NCI-H69 (cell line): ENCODE measurements at places on chromosomes 7 and 10.

DNA sequence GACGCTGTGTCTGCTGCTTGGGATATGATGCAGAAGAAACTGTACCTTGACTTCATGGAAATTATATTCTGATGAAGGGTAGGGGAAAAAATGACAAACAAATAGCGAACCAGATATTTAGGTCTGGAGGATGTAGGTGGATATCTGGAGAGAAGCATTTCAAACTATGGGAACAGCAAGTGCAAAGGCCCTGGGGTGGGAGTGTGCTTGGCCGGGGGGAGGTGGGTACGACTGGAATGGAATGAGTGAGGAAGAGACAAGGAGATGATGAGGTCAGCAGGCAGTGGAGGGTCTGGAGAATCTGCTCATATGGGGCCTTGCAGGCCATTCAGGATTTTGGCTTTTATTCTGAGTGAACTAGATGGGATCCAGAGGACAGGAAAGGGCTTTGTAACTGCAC, 65.2 kb downstream of the TLL2 start:
- no peak for DNase-seq

- no peak for DNase-seq
Measured at GRCh38 chr7:48217753-48218152, 46.5 kb downstream of the ABCA13 start.

- peak; percentile 83 for DNase-seq
Measured at GRCh38 chr10:35795131-35795824, 153.2 kb upstream of the FZD8 start.

GRCh38 chr10:34761453-34761852, 53.6 kb downstream of the PARD3 start:
- DNase-seq: no peak

DNA sequence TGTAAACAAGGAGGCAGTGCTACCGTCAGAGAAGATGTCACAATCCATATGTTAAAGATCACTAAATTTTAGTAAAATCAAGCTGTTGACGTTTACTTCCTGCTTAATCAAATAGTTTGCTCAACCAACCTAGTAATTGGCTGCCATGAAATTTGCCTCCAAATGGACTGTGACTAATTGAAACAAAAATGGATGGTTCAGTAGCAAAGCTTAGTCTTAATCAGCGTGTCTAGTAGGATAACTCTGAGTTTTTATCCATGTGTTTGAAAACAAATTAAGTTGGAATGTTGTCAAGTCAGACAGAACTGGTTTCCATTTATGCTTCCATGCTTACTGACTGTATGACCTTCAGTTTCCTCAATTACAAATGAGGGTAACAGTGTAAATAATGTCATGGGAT, 1456.7 kb upstream of the CELF2 start:
- no peak for DNase-seq

DNA sequence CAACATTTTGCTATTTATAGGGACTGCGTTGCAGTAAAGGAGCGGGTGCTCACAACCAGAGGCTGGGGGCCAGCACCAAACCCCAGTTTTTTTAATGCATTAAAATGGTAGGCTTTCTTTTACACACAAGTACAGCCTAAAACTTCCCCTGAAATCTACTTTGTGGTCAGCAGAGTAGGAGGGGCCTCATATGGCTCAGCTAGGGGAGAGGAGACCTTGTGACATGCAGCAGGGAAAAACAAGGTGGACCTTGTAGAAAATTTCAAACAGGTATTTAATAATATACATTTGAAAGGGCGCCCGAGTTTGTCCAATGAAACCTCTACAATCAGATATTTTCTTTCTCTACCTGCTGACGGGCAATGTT, 1.4 kb downstream of the CCDC136 start:
- no peak for DNase-seq

DNA sequence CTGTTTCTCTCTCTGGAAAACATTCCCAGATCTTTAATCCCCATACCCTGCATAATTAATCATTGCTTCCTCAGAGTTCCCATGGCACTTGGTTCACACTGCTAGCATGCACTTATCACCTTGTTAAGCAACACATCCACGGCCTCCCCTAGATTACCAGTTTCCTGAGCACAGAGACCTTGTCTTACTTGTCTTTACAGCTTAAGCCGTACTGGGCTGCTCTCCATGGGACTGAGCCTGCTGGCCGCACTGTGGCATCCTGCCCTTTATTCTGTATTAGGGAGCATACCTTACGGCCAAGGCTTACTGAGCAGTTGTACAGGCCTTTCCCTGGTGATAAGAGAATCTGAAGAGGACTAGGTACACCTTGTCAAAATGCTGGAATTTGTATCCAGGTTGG, 190.2 kb downstream of the REEP3 start:
- DNase-seq: peak; percentile 8

GRCh38 chr7:42174391-42174912, 62.6 kb downstream of the GLI3 start:
- DNase-seq: no peak

DNA sequence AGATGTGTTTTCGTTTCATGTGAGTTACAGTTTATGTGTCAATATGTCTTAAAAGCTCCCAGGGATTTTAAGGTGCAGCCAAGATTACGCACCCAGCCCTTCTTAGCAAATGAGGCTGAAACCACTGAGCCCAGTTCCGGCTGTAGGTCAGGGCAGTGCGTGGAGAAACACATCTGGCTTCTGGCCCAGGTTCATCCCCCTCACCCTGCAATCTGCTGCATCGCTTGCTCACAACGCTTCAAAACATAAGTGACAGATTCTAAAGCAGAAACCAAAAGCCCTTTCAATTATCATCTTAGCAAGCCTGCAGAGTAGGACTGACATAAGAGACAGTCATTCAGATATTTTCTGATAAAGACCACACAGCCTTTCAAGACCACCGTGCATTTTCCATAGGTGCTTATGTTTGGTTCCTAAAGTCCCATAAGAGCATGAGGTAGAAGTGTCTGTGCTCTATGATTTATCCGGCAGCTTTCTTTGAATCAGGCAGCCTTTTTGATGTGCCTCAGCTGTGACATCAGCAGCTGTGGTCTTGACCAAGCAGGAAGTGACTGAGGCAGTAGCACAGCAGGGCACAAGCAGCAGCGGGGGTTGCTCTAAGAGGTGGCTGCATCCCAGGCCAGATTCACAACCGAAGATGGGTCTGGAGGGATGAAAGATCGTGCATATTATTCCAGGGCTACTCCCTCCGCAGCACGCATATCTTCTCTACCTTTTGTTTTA, 72.1 kb upstream of the LYZL2 start:
- DNase-seq: no peak

GRCh38 chr10:88765816-88766215, 6.0 kb downstream of the LIPN start:
- DNase-seq: no peak

- peak; percentile 25 for DNase-seq
Measured at GRCh38 chr7:129877146-129877792, 75.5 kb downstream of the UBE2H start.

GRCh38 chr10:90470966-90471365, 386.9 kb downstream of the HTR7 start:
- no peak for DNase-seq

GRCh38 chr10:25300073-25300472, 125.3 kb downstream of the GPR158 start:
- DNase-seq: no peak

DNA sequence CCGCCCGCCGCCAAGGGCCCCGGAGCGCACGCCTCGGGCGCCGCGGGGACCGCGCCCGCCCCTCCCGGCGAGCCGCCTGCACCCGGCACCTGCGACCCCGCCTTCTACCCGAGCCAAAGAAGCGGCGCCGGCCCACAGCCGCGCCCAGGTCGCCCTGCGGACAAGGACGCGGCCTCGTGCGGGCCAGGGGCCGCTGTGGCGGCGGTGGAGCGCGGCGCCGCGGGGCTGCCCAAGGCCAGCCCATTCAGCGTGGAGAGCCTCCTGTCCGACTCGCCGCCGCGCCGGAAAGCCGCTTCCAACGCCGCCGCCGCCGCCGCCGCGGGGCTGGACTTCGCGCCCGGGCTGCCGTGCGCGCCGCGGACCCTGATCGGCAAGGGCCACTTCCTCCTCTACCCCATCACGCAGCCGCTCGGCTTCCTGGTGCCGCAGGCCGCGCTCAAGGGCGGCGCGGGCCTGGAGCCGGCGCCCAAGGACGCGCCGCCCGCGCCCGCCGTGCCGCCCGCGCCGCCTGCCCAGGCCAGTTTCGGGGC, 3.5 kb downstream of the UNCX start:
- peak; percentile 47 for DNase-seq

DNA sequence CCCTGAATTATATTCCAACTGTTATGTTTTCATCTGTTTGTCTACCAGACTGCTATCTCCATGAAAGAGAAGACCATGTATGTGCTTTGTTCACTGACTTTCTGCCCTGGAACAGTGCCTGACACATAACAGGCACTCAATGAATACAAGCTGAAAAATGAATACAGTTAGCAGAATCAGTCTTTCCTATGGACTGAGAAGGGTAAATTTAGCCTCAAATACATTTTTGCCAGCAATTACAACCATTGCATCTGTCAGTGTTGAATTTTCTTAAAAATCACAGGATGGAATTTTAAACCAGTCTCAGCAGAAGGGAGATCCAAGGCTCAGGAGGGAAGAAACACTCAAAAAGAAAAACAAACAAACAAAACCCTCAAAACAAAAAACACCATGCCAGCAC, 1018.1 kb downstream of the XPNPEP1 start:
- no peak for DNase-seq

DNA sequence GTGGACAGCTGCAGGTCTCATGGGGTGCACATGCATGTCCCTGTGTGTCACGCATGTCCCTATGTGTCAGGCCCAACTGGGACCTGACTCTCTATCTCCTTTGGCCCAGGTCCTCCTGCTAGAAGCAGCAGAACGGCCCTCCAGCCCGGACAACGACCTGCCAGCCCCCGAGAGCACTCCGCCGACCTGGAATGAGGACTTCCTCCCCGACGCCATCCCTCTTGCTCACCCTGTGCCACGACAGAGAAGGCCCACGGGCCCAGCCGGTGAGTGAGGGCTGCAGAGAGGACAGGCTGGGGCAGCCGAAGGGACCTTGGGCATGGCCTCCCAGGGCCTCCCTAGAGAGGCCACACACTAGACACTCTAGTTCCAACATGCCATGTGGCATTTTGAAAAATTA, 89.3 kb downstream of the MYL10 start:
- no peak for DNase-seq

DNA sequence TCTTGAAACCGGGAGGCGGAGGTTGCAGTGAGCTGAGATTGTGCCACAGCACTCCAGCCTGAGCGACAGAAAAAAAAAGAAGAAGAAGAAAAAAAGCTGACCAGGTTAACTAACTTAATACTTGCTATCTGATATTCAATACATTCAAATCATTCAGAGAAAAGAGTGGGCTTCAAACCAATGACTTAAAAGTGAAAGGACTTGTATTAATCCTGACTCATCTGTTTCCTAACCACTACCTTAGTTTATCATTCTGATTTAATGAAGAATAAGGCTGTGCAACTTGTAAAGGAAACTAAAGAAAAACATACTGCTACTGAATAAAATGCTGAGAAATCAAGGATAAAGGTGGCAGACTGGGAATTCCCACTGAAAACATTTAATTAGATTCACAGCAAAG, 128.4 kb downstream of the NRBF2 start:
- no peak for DNase-seq

DNA sequence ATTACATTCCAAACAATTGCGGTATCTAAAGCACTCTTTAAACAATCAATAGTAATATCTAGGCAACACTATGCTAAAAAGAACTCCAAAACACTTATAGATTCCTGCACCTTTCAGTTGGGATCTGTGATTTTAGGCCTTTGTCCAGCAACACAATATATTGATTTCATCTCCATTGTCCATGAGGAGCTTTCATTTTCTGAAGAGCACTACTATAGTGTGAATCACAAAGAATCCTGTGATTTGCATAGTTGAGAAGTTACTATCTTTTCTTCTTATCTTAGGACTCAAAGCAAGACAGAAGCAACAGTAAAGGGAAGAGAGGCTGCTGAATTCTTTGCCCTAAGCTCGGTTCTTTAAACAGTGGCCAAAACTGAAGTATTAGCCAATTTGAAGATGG, 846.8 kb downstream of the IPMK start:
- DNase-seq: no peak

GRCh38 chr10:103732339-103733044, 122.9 kb downstream of the SH3PXD2A start:
- no peak for DNase-seq

DNA sequence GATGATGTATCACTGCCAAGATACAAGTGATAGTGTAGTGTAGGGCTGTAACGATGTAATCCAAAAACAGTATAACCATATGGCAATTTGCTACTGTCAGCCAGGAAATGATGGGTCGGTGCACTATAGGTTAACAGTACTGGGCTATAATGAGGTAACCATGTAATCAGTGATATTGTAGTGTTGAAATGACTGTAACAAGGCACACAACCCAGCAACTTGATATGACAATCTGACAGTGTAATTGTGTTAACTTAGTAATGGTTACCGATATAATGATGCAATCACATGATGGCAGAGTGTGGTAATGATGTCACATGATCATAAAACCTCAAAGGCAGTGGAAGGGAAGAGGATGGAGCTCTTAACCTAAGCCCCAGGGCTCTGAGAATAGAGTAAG, 73.8 kb upstream of the SLF2 start:
- DNase-seq: no peak

GRCh38 chr10:132557696-132558515, 20.3 kb downstream of the INPP5A start:
- no peak for DNase-seq

DNA sequence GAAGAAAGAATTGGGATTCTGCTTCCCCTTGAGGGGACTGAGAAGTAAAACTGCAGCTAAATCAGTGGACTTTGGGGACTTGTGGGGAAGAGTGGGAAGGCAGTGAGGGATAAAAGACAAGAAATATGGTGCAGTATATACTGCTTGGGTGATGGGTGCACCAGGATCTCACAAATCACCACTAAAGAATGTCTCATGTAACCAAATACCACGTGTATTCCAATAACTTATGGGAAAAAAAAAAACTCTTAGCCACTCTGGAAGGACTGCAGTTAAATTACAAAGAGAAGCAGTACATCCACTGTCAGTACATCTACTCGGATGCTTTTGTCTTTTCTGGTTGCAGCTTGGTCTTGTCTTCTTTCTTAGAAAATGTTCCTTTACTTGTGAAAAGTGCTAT, 27.4 kb upstream of the GOT1 start:
- no peak for DNase-seq

DNA sequence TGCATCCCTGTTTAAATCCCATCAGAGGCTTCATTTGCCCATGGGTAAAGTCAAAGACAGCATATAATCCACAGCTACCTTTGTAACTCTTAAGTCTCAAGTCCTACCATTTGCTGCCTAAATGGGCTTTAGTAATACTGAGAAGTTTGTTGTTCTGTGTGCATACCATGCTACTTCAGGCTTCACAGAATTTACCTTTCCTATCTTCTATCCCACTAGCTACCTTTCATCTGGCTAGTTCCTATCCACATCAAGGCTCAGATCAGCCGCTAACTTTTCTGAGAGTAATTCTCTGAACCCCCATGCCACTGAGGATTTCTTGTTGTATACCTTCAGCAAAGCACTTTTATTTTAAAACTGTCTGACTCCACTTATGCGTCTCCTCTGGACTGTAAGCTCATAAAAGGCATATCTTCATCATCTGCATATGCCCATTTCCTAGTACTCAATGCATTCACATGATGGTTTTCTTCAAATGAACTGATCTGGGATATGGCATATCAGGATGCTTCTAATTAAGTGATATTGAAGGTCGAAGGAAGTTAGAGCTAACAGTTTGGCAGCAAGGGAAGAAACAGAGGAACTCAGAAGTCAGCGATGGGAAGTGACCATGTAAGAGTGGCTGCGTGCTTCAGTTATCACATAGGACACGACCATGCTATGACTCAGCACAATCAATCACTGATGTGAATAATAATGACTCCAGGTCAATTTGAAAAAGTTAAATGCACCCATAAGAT, 283.9 kb upstream of the DKK1 start:
- DNase-seq: no peak

- peak; percentile 3 for DNase-seq
Measured at GRCh38 chr10:18409599-18410397, 241.6 kb downstream of the NSUN6 start.
